ENCODE measurements at places on chromosomes 11 and 22.

- no peak for DNase-seq
Measured at GRCh38 chr22:25039754-25040153, 87.2 kb downstream of the KIAA1671 start.

GRCh38 chr11:134025082-134025429 is 43.8 kb upstream of the JAM3 start:
- peak; percentile 45 for DNase-seq

- no peak for DNase-seq
Measured at GRCh38 chr22:19011075-19011474, 75.0 kb upstream of the PRODH start.

GRCh38 chr22:40637183-40638150 is 948 bp upstream of the MRTFA start:
- DNase-seq, result peak; percentile 66

- no peak for DNase-seq
Measured at GRCh38 chr22:50610041-50610451, 9.5 kb downstream of the MAPK8IP2 start.

DNA sequence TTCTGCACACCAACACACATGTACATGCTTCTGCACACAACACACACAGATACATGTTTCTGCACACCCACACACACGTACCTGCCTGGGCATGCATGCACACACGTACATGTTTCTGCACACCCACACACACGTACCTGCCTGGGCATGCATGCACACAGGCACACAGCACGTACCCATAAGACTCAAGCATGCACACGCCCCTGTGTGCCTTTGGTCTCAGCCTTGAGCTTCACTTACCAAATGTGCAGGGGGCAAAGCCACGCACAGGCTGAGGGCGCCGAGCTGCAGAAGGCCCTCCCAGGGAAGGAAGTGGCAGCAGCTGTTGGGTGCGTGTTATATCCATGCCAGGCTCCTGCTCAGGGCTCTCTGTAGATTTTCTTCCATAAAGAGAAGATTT is 34.7 kb upstream of the SMIM38 start:
- no peak for DNase-seq

- DNase-seq, result peak; percentile 54
Measured at GRCh38 chr11:107999759-108000455, 8.8 kb upstream of the CUL5 start.

DNA sequence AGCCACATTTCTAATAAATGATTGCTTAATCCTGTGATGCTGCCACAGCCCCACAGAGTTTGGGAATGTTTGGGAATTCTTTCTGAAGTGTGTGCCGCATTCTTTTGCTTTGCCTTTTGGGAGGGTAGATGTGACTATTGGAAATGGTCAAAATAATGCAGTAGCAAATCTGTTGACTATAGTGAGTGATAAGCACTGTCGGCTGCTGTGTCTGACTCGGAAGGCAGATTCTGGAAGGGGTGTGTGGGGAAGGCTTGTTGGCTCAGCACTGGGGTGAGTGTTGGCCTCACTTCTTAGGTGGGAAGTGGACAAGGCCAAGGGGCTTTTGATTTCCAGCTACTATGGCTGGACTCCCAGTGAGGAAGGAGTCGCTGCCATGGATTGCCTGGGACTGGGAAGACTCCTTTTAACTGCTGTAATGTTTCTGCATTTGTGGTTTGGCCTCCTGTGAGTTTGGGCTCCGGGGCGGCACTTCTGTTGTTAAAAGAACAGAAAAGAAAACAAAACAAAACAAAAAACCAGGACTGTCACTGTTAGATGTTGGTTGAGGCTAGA is 20.1 kb downstream of the ZBTB16 start:
- no peak for DNase-seq

GRCh38 chr11:66124564-66124963 is 54.5 kb downstream of the PACS1 start:
- DNase-seq, result no peak

DNA sequence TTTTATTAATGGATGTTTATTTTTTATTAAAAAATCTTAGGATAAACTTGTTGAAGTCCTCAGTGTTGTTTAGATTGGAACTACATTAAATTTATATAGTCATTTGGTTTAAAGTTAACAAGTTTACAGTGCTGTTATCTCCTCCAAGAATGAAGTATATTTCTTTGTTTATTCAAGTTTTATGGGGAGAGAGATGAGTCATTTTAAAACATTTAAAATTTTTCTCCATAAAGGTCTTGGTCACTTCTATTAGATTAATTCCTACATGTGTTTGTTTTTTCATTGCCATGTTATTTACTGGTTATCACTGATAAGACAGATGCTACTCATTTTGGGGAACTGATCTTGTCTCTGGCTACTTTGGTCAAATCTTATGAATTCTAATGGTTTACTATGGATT is 429.6 kb downstream of the METTL15 start:
- DNase-seq, result no peak

DNA sequence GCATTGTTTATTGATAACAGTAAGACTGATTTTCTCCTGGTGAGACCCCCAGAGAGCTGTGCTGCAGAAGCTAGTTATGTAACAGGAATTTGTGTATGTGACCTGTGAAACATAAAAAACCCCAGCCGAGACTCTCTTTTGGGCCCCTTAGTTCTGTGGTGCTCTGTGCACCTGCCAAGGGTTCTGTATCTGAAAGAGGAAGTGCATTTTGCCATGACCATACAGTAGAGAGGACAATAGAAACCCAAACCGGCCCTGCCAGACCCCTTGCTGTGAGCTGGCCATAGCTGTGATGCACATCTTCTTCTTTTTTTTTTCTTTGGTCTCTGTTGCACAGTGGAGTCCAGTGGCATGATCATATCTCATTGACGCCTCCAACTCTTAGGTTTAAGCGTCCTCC is 31.4 kb upstream of the APOL5 start:
- no peak for DNase-seq

DNA sequence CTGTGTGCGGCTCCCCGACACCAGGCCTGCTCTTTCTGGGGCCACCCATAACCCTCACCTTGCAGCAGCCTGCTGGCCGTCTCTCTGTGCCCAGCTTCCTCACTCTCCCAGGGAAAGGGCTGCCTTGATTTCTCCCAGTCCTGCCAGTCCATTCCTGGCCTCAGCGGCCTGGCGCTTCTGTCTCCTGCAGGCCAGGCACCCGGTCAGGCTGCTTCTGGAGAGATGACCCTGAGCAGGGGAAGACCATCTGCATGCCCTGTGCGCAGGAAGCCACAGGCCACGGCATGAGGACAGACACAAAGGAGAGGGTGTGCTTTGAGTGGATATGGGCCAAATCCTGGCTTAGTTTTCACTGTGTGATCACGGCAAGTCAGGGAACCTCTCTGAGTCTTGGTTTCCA is 86.2 kb downstream of the TSPAN18 start:
- DNase-seq, result no peak

DNA sequence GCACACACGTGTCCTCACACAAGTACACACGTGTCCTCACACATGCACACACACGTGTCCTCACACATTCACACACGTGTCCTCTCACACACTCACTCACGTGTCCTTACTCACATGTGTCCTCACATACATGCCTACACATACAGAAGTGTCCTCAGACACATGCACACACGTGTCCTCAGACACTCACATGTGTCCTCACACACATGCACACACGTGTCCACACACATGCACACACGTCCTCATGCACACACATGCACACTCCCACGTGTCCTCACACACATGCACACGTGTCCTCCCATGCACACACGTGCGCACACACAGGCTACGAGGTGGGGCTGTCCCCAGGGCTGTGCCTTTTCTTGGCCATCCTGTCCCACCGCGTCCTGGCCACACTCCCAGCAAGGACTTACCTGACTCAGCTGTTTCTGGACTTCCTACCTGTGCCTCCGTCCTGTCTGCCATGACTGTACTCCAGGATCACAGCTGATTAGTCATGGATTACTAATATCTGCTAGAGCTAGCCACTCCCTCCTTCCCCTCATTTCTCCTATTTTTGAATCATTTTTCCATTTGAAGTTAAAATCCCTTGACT is 990.2 kb downstream of the BRD1 start:
- no peak for DNase-seq

DNA sequence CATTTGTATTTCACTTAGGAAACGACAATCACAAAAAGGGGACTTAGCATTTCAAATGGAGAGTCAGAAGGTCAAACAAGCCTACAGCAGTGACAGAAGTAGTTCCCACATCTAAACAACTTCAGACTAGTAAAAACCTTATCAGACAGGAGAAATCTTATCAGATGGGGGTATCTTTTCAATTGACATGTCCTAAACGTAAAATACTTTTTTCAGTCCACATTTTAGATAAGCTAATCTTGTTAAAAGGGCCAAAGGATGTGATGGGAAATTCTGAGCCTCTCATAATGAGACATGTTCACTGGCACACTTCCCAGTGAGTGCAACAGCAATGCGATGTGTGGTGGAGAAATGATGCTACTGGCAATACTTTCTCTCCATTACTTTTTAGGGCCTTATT is 2.4 kb downstream of the MAPK1 start:
- no peak for DNase-seq

- no peak for DNase-seq
Measured at GRCh38 chr11:497565-498296, 9.3 kb downstream of the RNH1 start.

- no peak for DNase-seq
Measured at GRCh38 chr11:118180300-118180703, 3.9 kb upstream of the SCN2B start.

GRCh38 chr22:19113429-19113828 is 8.8 kb downstream of the DGCR2 start:
- no peak for DNase-seq

DNA sequence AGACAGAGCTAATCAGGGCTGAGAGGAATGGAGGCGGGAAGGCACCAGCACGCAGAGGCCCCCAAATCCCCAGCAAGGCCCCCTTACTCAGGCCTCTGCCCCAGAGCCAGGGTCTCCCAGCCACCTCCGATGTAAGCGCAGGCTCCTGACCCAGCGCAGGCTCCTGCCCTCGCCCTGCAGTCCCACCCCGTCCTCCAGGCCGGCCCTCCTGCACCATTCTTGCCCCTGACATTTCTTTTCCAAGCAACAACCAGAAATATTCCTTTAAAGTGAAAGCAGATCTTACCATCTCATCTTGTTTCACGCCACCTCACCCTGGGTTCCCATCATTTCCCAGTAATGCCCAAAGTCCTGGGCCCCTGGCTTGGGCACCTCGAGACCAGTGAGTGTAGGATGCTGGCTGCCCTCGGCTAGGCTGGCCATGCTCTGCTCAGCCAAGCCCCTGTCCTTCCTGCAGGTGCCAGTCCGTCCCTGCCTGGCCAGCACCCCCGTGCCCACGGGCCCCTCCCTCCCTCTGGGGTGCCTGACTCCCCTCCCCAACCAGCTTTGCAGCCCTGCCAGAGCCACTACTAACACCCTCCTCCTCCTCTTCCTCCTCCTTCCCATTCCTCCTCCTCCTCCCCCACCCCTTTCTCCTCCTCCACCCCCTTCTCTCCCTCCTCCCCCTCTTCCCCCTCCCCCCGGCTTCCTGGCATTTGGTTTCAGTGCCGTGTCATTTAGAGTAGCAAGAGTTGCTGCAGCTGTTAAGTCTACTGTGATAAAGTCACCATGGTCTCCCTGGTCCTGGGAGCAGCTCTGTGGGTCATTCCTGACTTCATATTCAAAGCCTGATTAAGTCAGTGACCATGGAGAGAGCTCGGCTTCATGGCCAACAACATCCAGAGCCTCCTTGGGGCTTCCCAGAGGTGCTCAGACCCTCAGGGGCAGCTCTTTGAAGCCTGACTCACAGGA is 78.7 kb downstream of the PIWIL3 start:
- no peak for DNase-seq

- no peak for DNase-seq
Measured at GRCh38 chr11:6002202-6002699, 4.5 kb downstream of the OR56A4 start.

DNA sequence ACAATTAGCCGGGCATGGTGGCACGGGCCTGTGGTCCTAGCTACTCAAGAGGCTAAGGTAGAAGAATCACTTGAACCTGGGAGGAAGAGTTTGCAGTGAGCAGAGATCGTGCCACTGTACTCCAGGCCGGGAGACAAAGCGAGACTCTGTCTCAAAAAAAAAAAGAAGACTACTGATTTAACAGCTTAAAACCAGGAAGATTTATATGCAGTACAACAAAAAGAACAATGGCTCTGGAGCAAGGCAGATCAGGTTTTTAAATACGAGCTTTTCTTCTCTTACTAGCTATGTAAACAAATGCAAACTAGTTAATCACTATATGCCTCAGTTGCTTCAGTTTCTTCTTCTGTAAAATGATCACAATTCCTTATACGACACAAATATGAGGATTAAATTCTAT is 6.9 kb downstream of the FAM168A start:
- no peak for DNase-seq

DNA sequence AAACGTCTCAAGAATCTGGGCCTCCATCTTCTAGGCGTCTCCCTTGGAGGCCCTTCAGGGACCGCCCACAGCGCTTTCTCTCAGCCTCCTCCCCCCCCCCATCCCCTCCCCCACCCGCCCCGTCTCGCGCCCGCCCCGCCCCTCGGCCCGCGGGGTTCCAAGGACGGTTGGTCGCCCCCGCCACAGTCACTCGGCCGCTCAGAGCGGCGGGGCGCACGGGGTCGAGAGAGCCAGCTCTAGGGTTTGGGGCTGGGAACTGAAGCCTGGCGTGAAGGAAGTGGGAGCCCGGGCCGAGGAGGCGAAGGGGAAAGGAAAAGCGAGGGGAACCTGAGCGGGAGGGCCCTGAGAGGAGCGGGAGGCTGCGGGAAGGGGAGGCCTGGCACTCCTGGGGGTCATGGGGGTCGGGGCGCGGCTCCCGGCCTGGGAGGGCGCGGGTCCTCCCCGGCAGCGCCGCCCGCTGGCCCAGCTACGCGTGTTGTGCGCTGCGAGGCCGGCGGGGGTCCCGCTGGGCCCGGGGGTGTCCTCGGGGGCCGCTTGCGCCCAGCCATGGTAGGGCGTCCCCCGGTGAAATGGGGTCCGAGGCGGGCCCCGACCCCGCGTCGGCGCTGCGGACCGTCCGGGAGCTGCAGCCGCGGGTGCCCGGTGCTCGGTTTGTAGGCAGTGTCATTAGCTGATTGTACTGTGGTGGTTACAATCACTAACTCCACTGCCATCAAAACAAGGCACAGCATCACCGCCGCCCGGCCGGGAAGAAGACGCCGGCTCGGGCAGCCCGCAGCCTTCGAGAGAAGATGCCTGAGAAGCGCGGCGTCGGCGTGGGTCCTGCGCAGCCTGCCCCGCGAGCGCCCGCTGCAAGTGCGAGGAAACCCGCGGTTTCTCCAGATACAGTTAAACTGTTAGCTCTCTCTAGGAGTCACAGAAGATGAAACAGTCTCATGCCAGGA is at the start of gene BTG4:
BTG4 (minus strand) TSS at position 91 of the 944 bp plus-strand sequence. CDS start 13,610 bp downstream, outside the sequence.
- DNase-seq, result no peak

DNA sequence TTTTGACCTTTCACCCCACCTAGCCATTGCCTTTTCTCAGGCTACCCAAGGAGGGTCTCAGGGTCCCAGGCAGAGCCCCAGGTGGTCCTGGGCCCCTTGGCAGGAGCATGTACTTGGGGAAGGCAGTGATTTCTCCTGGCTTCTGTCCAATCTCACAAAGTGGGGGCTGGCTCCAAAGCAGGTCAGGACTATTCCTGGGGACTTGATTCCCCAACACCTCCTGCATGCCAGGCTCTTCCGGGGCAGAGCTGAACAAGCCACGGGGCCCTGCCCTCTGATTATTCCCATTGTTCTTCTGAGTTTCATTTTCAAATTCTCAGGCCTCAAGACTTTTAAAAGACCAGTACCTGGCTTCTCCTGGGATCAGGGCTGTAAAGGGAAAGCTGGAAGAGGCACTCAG is 1.5 kb upstream of the TCF20 start:
- no peak for DNase-seq
